CD4-positive, alpha-beta T cell treated with Interleukin-10 for 1 hour (primary cell): ENCODE measurements at places on chromosomes 7 and 10.

DNA sequence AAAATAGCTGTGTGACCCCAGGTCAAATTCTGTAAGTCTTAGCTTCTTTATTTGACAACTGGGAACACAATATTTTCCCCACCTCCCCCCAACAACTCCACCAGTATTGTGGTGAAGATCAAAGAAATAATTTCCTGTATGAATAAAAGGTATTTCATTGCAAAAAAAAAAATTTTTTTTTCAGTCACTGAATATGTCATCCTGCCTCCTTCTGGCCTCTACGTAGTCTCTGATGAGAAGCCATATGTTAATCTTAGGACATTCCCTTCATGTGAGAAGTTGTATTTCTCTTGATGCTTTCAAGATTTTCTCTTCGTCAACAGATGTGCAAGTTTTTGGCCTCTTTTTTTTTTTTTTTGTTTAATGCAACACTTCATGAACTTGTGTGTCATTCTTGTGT lies 33.0 kb downstream of the ZNF33A start:
- DNase-seq = peak; percentile 20

DNA sequence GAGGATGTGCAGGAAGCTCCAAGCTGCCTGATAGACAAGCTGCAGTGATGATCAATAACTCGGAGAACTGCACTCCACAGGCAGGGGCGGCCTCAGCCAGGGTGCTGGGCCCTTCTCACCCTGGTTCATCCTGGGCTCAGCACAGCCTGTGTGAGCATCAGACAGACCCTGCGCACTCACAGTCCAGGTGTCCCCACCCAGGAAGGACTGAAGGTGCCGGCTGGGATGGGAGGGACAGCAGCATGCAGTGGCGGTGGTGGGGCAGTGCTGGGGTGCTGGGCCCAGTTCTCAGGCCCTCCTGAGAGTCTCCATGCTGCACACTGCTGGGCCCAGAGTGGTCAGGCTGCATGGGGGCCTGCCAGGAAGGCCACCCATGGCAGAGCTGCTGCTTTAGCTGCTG lies 74.1 kb downstream of the ITIH5 start:
- DNase-seq = no peak

DNA sequence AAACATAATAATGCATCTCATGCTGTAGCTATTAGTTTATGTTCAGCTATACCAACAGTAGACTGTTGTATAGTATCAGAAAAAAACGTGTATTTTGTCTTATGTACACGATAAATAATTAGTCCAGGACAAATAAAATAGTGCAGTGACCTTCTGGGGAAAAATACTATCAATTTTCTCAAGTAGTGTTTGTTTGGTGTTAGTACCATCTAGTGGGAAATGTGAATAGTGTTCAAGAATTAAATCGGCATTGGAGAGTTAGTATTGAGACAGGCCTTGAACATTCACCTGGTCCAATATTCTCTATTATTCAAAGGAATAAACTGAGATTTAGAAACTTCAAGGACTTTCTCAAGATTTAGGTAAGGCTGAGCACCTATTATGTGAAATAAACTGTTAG lies 21.7 kb upstream of the OR2A5 start:
- no peak for DNase-seq

GRCh38 chr7:134632937-134633540 lies 13.6 kb upstream of the BPGM start:
- DNase-seq = peak; percentile 73

- DNase-seq = no peak
Measured at GRCh38 chr7:114649689-114650088, 235.1 kb downstream of the FOXP2 start.

- no peak for DNase-seq
Measured at GRCh38 chr7:1123715-1124114, 35.8 kb downstream of the GPER1 start.

GRCh38 chr10:102917962-102918816 lies at the start of gene CNNM2:
CNNM2 (plus strand) TSS chr10:102918294; CDS start chr10:102918481, 187 bp downstream.
- peak; percentile 100 for DNase-seq

GRCh38 chr7:106465704-106466468 lies 181.1 kb upstream of the NAMPT start:
- no peak for DNase-seq

DNA sequence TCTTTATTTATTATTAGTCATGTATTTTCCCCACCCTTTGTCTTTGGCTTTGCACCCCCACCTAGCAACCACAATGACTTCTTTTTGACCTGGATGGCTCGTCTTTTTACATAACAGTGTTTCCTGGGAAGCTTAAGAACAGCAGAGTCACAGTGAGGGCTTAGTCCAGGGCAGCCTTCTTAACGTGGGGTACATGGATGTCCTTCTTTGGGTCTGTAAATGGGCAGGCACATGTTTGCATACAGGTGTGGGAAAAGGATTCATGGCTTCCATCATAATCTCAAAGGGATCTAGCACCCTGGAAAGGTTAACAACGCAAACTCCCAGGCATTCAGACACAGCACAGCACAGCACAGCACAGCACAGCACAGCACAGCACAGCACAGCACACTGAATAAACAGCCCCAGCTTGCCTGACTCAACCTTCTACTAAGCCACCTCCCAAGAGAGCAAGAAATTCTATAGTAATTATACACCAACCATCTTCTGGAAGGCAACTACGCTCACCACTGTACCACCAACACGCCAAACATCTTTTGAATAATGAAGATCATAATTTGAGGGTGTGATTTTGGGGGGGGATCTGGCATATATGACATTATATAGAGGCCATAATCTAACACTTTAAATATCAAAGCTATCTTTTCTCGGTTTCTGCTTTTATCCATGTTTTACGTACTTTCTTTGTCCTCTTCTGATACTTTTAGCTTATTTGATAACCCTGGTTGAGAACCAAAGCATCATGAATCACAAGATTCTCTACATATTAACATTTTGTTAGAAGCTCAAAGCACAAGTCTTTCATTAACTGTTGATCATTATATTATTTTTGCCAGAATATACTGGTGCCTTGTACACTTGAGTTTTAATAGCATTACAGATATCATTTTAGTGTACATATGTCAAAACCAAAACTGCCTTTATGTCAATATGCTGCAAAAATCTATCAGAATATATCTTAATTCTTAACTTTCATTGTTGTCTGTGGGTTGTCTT lies 177.2 kb upstream of the KLF14 start:
- DNase-seq = no peak

- no peak for DNase-seq
Measured at GRCh38 chr7:64638822-64639221, 27.1 kb upstream of the ZNF107 start.

DNA sequence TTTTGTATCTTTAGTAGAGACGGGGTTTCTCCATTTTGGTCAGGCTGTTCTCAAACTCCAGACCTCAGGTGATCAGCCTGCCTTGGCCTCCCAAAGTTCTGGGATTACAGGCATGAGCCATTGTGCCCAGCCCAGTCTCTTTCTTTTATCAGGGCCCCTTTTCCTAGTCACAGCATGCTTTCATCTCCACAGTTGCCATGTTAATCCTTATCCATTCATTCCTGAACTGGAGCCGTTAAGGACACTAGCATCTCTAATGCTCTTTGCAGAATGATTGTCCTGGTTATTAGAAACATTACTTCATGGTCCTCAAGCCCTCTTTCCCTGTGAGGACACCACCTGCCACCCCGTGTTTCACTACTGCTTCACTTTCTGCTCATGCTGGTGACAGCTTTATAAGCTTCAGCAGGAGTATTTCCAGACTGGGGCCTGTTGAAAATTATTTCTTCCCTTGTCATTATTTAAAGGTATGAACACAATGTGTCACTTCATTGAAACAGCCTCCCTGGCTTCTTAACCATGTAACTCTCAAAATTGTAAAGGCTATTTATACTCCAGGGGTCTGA lies 313.9 kb downstream of the BMPER start:
- no peak for DNase-seq

DNA sequence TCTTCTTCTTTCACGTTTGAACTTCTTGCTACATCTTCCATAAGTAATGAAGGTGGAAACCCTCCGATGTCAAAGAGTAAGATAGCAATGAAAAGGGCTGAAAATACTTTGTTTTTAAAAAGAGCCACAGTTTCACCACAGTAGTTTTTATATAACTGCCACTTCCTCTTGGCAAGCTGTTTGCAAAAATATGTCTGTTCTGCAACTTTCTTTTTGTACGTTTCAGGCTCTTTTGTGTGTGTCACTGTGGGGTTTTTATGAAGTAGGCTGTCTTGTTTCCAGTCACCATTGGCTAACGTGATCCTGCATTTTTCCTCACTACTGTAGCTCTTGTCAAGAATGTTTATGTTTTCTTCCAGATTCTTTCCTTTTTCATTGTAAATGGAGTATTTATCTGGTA lies 55.6 kb downstream of the SLC16A9 start:
- no peak for DNase-seq

DNA sequence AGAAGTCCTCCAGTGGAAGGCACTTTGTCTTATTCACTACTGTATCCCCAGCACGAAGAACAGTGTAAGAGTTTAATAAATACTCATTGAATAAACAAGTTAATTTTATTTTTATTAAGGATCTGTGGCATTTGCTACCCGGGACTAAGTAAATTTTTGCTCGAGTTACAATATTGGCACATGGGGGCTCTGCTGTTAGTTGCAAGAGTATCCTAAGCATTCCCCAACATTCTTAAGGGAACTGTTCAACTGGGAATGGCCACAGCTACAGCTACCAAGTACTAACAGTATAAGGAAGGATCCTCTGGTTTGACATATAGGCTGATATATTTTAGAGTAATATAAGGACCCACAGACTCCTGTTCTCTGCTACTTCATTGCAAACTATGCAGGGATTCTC lies 8.7 kb upstream of the LRRTM3 start:
- DNase-seq = no peak
